ENCODE measurements at places on chromosomes 12 and 14.

DNA sequence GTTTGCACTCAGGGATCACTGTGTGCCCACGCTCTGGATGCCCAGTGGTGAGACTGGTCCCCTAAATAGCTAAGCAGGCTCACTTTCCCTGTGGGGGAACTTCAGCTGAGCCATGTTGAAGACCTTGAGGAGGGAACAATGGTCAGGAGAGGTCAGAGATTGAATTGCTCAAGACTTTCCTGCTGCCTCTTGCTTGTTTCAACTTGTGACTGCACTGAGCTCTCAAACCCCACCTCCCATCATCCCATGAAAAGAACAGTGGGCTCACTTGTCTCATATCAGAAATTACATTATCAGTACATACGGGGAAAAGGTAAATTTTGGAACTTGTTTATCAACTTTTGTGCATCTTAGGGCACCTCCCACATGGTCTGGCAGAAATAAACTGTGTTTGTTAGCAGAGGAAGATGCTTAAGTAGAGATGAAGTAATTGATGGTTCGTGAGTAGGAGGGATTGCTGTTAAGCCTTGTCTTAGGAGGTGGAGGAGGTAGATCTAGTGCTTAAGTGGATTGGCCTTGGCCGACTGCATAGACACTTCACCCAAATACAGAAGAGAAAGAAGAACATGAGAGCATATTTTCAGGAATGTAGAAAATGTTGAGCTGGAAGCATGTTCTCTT is 15.0 kb upstream of the SERPINA1 start:
- no peak for DNase-seq

DNA sequence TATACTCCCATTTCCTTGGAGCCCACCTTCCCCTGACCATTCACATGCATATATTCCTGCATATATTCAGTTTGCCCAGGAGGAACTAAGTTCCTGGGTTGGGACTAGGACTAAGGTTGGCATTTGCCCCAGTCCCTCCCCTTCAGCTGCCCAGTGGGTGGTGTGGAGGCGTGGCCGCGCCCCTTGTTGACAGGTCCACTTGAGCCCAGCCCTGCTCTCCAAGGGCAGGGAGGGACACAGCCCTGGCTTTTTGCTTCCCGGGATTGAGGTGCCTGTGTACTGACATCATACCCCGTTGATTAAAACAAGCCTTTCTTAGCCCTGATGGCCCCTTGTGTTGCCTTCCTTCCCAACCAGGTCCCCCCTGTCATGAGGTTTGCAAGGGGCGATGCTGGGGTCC is 7.3 kb downstream of the ERBB3 start:
- no peak for DNase-seq

DNA sequence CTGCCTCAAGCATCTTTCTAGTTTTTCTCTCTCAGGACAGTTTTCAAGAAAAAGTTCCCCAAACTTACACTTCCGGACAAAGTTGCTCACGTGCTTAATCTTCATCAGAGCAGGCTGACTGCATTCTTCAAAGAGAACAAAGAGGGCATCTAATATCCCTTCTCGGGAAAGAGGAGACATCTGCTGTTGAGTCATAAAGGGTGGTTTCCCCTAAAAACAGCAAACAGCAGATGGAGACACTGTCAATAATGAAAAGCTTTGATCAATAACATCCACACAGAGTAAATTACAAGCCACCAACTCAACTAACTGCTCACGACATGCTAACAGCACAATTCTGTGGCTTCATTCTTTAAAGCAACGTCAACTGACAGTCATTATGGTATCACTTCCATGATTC is 8.1 kb downstream of the CIT start:
- DNase-seq = no peak

- no peak for DNase-seq
Measured at GRCh38 chr14:55241673-55242072, 29.5 kb upstream of the FBXO34 start.

- no peak for DNase-seq
Measured at GRCh38 chr12:26465419-26466097, 270.2 kb downstream of the SSPN start.

- DNase-seq = no peak
Measured at GRCh38 chr12:6914947-6915788, 788 bp downstream of the ENO2 start.

- DNase-seq = no peak
Measured at GRCh38 chr14:87122166-87122565, 870.8 kb downstream of the GALC start.
